ENCODE measurements at places on chromosomes 12 and 14.

DNA sequence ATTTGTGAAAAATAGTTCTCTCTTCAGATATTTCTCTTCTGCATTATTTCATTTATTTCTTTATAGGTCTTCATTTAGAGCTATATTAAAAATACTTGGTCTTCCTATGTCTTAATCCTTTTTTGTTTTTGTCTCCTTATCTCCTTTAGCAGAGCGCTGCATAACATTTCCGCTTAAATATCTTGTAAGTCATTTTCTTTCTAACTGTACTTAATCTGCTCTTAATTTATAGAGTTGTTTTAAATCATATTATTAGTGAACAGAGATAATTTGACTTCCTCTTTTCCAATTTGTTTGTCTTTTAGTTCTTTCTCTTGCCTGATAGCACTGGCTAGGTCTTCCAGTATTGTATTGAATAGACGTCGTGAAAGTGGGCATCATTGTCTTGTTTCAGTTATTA lies 18.0 kb downstream of the LUM start:
- no peak for DNase-seq

DNA sequence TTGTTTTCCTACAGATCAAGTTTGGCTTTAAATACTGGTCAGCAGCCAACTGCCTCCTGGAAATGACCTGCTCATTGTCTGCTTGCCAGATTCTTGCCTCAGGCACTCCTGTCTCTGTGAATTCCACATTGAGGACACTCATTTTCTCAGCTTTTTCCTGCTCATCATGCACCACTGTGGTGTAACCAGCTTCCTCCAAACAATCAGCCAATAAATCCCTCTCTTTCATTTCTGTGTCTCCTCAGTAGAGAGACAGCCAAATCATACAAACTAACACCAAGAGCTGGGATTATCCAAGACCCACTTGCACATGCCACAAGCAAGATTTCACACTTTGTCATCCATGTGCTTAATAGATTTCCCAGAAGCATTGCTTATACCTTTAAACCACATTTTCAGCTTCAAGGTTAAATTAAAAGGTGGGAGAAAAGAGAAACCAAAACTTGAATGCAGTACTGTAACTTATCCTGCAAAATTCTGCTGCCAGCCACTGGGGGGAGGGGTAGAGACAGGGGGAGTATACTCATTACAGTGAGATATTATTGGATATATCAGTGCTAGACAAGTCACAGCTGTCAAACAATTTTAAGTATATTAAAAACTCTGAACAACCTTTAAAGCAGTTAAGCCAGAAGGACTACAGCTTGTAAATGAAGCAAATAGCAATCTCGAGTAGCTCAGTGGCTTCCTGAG lies 105.0 kb downstream of the PPP2R5E start:
- DNase-seq = peak; percentile 25

- no peak for DNase-seq
Measured at GRCh38 chr12:95884998-95885397, 26.2 kb downstream of the SNRPF start.

DNA sequence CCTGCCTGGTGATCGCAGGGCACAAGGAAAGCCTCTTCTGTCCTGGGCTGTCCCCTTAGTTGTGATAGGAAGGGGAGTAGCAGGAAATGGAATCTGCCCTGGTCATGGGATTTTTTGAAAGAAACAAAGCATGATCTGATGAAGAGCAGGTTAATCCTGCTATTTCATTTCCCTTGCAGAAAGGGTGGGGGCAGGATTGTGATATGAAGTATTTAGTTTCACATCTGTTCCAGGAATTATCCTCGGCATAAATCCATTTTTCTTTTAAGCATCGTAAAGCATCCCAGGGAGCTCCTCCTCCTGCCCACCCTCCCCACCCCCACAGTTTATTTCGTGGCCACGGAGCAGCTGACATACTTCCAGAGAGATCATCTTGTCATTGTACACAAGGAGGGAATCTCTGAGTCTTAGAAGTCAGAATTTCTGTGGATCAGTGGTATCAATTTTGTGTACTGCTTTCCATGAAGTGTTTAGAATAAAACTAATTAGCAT lies 53.1 kb downstream of the TGFB3 start:
- no peak for DNase-seq

DNA sequence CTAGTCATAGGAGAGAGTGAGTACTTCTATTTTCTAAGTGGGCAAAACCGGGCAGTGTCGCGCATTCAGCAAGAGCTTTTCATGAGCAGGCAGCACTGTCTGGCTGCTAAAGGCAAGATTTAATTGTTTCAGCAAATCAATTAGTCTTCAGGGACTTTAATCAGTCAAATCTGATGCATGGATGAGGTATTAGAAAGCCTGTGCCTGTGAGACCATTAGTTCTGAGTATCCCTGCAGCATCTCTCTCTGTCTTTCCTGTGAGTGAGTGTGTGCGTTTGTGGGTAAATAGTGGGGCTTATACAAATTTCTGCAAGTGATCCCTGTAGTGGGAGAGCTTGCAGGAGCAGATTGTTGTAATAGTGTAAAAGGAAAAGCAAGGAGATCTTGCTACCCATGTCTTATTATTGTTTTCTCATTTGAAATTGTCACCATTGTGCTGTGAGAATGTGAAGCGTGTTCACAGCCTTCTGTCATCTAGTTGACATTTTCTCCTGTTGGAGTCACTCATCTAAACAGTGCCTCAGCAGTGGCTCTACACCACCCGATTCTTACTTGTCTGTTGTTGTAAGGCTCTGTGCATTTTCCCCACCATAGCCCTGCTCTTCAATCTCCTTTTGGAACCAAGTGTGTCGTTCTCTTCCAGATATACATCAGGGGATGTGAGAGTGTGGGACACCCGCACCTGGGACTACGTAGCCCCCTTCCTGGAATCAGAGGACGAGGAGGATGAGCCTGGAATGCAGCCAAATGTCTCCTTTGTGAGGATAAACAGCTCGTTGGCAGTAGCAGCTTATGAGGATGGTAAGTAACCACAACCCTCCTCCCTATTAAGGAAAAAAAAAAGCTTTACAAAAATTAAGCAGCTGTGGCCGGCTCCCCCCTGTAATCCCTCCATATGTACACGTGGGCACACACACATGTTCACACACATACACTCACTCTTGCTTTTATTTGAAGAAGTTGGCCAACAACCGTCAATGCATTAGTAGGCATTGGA lies 53.6 kb downstream of the FBXW8 start:
- no peak for DNase-seq

GRCh38 chr14:103718572-103718971 lies 3.0 kb downstream of the ZFYVE21 start:
- no peak for DNase-seq

DNA sequence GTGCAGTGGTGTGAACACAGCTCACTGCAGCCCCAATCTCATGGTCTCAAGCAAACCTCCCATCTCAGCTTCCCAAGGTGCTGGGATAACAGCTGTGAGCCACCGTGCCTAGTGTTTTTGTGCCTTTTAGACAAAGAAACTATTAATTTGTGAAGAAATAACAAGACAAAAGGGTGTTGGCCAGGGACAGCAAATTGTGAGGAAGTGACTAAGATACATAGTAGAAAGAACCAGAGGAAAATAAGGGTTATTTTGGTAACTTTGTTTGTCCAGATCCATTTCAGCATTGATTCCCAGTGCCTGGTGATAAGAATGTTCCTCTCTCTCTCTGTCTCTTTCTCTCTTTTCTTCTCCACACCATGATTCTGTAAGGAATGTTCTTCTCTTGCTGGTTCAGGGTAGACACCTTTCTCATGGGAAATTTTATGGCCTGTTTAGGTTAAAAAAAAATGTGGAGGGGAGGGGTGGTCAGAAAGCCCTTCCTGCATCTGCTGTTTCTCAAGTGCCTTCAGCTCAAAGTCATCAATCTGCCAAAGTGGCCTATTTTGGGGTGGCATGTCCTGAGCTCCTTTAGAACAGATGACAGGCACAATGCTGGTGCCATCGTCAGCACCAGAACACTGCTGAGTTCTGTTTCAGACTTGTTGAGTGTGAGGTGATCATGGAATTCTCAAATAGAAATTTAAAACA lies 184.4 kb upstream of the EEA1 start:
- DNase-seq = no peak

DNA sequence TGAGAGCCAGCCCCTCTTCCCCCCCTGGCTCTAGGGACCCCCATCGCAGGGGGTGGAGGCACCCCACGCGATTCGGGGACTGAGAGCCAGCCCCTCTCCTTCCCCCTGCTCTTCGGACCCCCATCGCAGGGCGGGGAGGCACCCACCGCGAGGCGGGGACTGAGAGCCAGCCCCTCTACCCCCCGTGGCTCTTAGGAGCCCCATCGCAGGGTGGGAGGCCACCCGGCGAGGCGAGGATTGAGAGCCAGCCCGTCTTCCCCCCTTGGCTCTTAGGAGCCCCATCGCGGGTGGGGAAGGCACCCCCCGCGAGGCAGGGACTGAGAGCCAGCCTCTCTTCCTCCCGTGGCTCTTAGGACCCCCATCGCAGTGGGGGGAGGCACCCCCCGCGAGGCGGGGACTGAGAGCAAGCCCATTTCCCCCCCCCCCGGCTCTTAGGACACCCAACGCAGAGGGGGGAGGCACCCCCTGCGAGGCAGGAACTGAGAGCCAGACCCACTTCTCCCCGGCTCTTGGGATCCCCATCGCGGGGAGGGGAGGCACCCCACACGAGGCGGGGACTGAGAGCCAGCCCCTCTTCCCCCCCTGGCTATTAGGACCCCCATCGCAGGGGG lies 45.6 kb downstream of the DDX11 start:
- DNase-seq = peak; percentile 27

DNA sequence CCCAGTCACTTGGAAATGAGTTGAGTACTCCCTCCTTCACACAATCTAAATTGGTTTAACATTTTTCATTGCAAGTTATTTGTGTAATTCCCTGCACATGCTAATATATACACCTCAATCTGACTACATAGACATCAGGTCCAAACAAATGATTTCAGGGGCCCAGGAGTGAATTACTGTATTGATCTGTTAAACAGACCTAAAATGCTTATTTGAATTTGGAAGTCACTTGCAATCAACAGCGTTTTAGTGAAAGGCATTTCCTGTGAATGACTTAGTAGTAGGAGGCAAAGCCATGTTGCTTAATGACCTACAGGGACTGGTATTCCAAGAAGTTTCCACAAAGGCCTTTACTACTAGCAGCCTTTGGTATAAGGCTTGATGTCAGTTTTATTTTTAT lies 22.6 kb upstream of the SLC15A5 start:
- DNase-seq = no peak

DNA sequence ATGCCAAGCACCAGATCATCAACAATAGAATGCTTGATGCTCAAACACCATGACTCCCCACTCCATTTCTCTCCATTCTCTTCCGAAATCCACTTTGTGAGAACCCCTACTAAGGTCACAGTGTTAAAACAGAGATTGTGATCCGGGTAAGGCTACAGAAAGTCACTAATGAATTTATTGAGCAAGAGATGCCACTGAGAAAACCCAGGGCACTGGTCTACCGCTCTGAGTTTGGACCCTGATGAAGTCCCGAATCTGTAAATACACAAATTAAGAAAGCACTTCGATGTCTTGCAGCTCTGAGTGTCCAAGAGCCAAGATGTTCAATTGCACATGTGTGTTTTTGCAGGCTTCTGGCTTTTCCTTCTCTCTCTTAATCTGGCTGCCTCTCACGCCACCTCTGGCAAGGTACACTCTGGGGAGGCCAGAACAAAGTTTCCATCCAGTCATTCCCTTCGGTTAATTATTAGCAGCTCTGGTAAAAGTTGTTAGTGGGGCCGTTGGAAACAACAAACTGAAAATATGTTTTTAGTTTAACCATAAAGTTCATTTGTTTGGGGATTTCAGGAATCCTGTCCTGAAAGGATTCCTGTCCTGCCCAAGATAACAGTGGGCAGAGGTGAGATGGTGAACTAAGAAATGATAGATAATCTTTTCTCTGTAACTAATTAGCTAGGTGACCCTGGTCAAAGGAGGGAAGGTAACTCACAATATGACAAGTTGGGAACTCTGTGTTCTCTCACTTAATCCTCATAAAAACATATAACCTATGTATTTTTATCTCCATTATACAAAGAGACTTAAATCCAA lies 75.4 kb downstream of the BTG1 start:
- DNase-seq = peak; percentile 89

DNA sequence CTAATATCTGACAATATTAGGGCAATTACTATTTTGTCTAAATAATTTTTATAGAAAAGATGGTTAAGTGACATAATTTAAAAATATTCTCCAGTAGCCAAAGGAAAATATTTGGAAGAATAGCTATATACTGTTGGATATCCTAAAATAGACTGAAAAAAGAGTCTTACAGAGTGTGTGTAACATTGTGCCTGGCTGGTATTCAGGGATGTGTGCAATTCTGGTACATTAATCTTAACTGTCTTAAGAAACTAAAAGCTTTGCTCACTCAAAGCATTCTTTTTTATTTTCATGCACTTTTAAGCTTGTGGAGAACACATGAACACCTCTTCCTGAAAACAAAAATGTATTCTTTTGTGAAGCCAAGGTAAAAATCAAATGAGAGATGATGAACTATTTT lies 10.1 kb upstream of the NR2C1 start:
- DNase-seq = no peak

- no peak for DNase-seq
Measured at GRCh38 chr12:67430708-67431335, 161.7 kb downstream of the CAND1 start.

DNA sequence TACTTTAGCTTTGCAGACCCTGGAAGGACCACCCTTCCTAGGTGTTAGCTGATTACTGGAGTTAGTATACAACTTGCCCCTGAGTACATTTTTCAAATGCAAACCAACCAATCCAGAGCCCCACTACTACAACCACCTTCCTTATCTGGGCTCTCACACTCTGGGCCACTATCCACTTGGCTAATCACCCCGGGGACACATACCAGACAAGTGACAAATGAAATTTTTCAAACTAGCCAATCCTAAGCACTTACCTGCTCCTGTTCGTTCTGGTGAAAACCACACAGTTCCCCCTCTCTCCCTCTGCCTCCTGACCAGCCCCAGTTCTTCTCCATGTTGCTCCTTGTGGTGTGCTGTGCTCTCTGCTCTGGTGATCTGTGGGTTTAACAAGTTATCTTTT lies 140.4 kb downstream of the CNTN1 start:
- DNase-seq = no peak

DNA sequence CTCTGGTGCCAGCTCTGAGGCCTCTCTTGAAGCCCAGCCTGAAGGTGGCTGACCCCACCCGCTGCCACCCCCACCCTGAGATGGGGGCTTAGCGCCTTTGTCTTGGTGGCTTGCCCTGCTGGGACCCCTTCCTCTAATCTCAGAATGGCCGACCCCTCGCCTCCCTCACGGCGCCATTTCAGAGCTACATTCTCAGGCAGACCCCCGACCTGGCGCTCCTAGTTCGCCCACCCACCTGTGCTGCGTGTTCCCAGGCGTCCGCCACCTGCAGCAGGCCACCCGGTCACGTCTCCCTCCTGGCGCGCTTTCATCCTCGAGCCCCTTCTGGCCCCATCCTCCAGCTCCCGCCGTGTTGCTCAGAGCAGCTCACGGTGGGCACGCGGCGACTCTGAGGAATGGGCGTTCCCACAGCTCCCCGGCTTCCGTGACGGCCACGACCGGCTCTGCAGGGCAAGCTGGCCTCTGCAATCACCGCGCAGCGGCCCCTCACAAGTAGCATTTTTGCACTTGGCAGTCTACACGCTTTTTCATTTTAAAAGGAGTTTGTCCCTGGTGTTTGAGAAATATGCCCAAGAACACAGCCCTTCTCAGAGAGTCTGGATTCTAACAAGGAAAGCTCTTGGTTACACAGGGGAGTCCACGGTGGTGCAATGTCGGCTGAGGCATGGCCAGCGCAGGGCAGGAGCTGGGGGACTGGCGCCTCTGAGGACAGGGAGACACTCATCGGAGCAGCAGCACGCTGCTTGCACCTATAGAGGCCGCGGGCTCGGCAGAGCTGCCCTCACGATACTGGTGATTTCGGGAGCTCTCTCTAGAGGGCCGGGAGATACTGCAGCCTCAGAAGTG lies 105.7 kb upstream of the C14orf180 start:
- DNase-seq = no peak

GRCh38 chr12:69578283-69578682 lies 7.0 kb upstream of the CCT2 start:
- DNase-seq = no peak
